Hematopoietic multipotent progenitor cell treated with erythropoietin and hydrocortisone succinate and interleukin-3 and kit ligand, for 8 days (in vitro differentiated cells): ENCODE measurements at places on chromosomes 5 and 9.

DNA sequence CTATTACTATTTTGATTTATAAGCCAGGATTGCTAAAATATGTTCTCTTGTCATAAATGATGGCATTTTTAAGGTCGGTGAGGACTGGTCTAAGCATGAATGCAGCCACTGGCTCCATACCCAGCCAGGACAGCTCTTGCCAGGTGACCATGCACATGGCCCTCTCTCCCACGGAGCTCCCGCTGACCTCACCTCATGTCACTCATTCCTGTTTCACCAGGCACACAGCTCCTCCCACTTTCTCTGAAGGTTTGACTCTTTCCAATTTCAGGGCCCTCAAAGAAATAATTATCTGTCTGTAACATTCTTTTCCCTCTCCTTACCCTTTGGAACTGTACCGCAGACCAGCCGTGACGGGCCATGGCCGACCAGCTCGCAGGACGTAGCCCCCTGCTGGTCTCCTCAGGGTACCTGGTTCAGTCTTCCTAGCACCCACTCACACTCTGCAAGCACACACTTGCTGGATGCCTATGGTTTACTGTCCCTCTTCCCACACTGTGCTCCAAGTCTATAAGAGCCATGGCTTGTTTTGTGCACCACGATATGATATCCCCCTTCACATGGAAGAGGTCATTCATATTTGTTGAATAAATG lies 72.5 kb downstream of the LIFR start:
- no peak for DNase-seq

GRCh38 chr9:115597330-115597895 lies 479.5 kb upstream of the TNC start:
- DNase-seq = no peak

- DNase-seq = no peak
These were observed 40.2 kb upstream of the FBXW11 start for GRCh38 chr5:172046593-172046992.

DNA sequence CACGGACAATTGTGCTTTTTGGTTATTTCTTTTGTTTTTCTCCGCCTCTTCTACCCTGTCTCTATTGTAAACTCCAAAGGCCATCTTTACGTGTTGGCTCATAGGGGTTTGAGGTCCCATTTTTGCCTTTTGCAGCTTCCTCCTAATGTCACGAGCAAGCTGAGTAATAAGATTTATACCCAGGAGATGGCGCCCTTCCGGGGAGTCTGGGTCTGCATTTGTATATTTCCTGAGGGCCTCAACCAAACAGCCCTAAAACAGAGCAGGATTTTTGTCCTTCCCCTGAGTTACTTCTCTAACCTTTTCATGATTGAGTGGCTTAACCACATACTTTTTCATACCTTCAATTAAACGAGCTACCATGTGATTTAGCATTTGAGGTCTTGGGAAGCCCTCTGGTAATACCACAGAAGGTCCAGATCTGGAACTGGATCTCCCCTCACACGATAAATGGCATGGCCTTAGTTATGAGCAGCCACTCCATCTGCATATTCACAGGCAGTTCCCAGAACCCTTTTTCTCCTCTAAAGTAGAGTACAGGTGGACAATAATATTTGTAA lies 11.2 kb upstream of the CFAP95 start:
- peak; percentile 23 for DNase-seq

- no peak for DNase-seq
These were observed 76.4 kb downstream of the ROR2 start for GRCh38 chr9:91873637-91874051.

- peak; percentile 25 for DNase-seq
These were observed 25.8 kb downstream of the FBXW2 start for GRCh38 chr9:120767451-120767850.

DNA sequence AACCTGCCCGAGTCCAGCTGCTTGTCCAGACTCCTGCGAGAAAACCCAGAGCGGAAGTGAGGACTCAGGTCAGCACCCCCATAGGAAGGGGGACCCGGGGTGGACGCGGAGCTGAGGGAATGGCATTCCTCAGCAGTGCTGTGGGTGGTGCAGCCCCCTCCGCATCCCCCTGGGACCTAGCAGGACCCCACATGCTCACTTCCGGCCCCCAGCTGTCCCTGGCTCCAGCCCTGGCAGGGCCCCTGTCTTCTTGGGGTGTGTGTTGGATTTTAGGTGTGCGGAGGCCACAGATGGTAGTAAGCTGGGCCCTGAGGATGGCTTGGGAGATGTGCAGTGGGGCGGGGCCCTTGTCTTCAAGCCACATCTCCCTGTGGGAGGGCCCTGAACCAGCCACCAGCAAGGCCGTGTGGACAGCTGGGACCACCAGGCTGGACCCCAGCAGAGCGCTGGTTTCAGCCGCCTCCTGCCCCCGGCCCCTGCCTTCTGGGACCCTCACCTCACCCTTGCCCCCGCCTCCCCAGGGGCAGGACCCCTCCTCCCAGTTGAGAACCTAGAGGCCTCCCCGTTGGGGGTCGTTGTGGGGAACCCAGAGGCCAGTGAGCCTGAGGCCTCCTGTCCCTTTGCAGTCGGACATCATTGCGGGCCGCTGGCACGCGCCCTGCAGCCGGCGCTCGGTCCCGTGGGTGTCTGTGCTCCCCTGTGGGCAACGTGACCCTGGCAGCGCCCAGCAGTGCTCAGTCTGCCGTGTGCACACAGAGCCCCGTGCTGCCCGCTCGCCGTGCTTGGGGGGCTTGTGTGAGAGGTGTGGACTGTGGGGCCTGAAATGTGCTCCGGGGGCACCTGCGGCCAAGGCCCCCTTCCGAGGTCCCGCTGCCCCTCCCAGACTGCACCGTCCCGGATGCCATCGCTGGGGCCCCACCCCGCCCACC lies 10.8 kb upstream of the SLC9A3 start:
- no peak for DNase-seq

- DNase-seq = no peak
These were observed 76.3 kb upstream of the TNFSF8 start for GRCh38 chr9:115006660-115007059.

DNA sequence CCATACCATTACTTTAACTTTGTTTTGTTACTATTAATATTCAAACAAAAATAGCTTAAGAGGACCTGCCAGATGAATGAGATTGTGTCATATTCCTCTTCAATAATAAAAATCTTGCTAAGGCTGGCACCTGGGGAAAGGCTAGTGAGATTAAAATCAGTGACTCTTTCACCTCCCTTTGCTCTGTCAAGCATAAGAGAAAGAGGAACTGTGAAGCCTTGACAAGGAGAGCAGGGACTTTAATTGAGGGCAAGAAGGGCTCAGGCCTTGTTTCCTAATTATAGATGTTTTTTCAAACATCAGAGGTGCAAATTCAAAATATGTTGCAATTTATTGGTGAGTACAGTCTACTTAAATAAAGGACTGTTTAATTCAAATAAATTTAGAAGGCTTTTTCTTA lies 91.7 kb downstream of the SPATA31D1 start:
- DNase-seq = no peak

DNA sequence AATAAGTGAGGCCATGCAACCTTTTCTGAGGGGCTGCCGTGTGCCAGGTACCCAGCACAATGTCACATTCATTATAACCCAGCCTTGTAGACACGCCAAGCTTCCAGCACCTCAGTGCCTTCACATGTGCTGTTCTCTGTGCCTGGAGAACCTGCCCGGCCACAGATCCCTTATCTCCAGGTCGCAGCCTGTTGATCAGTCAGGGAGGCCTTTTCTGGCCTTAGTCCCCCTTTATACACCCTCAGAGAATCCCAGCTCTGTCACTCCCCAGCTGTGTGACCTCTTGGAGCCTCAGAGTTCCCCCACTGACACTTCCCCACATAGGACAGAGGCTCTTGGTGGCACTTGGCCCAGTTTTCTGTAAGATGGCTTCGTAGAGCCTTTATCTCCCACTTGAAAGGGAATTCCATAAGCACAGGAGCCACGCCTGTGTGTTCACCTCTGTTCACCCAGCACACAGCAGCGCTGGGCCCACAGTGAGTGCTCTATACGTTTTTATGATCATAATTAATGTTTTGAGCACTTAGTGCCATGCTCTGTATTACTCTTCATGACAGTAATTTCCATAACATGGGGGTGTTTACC lies 38.7 kb downstream of the NEURL1B start:
- peak; percentile 54 for DNase-seq

DNA sequence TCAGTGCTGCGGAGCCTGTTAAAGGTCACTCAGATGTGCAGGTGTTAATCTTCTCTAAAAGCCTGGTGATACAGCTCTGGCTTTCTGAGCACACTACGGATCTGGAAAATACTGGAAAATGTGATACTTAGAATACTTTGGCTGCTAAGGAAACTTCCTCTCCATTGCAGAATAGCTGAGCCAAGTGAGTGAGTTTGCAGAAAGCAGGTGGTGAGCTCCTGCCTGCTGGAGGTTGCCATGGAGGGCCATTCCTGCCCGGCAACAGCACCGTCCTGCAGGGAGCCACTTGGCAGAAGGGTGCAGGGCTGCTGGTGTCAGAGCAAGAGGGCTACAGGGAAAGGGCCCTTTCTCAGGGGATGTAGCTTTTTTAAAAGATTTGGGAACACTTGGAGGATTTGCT lies 40.7 kb downstream of the SECISBP2 start:
- no peak for DNase-seq
